ENCODE measurements at places on chromosomes 11 and 22.

GRCh38 chr11:121467965-121468364 lies 15.2 kb upstream of the SORL1-AS1 start:
- DNase-seq = no peak

GRCh38 chr11:79768343-79768742 lies 327.5 kb upstream of the TENM4 start:
- no peak for DNase-seq

DNA sequence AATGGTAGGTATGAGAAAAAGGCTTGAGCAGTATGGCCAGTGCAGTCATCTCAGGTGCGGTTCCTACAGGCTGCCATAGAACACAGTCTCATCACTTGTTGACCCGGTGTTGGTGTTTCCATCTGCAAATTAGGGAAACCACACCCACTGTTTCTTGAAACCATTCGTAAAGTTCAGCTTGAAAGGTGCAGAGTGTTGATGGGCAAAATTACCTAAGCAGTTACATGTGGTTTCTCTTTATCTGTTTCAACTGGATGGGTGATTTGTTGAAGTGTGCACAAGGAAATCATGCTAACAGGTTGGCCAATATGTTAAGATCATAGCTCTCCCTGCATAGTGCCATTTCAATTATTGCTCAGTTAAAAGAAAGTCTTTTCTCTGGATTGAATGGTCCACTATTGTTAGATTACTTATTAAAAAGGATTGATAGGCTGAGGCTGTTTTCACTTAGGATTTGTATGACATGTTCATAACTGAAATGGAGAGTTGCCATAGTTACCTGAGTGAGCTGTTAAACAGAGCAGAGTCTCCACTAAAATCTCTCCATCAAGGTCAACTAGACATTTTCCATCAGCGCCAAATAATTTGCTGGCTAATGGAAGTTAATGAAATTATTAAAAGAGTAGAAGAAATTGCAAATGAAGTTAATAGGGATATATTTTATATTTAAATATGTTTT lies 203.1 kb upstream of the MTMR2 start:
- DNase-seq = no peak

- no peak for DNase-seq
Measured at GRCh38 chr11:109808569-109808968, 284.6 kb upstream of the ZC3H12C start.

DNA sequence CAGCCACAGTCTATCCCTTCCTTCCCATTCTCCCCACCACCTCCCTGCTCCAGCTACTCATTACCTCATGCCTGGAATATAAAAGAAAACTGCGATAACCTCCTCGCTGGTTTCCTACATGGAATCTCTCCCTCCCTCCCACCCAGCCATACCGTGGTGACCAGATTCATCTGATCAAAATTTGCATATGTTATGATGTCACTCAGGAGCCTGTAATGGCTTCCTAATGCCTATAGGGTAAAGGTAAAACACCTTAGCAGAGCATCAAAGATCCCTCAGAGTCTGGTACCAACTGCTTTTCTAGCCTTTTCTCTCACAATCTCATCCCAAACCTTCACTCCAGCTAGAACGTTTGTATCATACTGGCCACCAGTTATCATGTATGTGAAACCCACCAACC lies 19.6 kb downstream of the RTN4RL2 start:
- DNase-seq = no peak

DNA sequence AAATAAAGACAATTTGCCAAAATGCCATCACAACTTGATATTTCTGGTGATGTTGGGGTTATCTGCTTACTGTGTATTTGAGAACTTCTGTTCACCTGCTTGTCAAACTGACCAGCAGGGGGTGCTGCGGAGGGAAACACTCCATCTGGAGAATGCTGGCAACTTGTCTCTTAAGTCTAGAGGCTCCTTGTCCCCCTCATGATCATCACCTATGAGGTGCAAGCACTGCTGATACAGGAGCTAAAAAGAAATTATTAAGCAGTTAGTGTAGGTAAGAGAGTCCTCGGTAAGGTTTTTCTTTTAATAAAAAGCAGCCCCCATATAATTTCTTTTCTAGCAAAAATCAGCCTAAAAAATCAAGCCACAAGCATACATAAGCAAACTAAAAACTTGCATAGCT lies 32.7 kb upstream of the GLYATL1B start:
- DNase-seq = peak; percentile 30

DNA sequence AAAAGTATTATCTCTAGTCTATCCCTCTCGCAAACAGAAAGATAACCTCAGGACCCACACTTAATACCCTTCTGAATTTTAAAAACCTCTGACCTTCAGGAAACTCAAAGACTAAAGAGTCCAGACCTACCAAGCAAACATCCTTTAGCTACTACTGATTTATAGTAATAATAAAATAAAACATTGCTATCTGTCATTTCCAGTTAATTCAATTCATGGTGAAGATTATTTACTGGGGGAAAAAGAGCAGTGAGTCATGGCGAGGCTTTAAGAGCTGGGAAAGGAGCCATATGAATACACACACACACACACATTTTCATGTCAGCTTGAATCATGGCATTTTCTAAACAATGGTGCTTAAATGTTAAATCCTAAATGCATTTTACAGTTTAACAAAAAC lies 87.1 kb downstream of the FAM76B start:
- peak; percentile 72 for DNase-seq

DNA sequence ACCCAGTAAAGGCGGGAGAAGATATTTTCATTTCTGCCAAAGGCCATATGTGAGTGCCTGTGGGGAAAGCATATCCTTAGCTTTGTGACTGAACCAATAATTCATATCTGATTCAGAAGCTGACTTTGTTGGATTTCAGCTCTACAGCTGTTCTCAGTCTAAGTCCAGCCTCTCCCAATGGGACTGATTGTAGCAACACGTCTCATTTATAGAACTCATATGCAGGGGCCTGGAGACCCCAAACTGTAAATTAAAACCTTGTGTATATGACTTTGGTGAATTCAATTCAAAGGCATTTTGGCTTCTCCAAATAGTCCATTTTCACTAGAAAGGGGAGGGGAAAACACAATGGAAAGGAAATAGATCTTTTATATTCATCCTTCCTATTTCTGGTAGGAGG lies 250.4 kb upstream of the SORL1-AS1 start:
- DNase-seq = no peak

DNA sequence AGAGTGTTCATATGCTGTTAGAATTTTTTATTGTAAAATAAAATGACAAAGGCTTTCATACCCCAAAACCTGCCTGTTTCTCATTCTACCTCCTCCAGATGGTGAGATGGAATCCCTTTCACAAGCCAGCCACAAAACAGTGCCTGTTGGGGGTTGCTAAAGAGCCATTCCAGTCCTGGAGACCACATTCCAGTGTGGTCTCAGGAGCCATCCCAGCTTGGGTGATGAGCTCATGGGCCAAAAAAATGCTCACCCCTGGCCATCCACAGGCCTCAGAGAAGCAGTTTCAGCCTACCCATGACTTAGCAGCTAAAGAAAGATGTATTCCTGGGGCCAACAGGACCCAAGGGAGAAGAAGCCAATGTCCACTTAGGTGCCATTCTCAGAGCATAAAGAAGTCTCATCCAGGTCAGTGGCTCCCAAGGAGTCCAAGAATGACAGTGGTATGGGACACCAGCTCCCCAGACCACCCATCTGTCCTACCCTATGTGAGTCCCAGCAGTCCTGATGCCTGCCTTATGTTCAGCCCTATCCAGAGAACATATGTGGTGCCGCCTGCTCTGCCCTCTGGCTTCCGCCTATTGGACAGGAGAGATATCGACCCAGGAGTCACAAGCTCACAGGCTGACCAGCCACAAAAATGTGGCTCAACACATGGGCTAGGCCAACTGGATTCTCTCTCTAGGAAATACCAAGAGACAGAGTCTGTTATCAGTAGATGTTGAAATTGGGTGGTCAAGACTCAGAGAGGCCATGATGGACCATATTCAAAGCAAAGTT lies 26.4 kb downstream of the C11orf91 start:
- no peak for DNase-seq

- DNase-seq = no peak
Measured at GRCh38 chr22:37744589-37744988, 47.7 kb downstream of the TRIOBP start.

DNA sequence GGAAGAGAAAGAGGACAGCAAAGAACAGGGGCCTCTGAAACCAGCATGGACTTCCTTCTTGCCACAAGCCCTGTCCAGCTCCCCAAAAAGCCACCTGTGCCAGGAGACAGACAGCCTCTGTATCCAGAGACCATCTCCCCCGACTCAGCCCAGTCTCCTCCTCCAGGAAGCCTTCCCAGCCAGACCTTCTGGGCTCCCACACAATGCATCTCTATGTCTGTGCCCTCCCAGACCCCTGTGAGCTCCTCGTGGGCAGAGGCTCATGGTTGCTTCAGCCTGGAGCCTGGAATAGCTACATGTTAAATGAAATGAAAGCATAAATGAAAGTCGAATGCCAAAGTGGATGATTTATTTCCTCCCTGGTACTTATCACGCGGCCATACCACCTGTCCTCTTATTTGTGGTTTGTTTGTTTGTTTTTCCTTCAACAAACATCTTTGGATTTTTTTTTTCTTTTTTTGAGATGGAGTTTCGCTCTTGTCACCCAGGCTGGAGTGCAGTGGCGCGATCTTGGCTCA lies 7.3 kb upstream of the ARAP1 start:
- DNase-seq = no peak

- DNase-seq = no peak
Measured at GRCh38 chr11:7160814-7161489, 72.2 kb downstream of the RBMXL2 start.

DNA sequence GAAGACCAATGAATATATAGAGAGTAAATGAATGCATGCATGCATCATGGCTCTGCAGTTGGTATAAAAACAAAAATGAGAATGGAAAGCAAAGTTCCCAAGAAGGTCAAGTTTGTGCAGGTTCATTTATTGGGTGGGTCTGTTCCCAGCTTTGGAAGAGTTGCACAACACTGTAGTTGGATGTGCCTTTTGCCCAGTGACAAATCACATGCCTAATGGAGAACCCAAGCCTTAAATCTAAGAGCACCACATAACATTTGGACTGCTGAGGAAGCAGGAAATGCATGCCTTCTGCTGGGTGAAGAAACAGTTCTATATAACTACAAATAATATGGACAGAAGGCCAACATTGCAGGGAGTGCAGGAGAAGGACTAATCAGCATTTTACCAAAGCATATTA lies 30.6 kb downstream of the PRCP start:
- no peak for DNase-seq

DNA sequence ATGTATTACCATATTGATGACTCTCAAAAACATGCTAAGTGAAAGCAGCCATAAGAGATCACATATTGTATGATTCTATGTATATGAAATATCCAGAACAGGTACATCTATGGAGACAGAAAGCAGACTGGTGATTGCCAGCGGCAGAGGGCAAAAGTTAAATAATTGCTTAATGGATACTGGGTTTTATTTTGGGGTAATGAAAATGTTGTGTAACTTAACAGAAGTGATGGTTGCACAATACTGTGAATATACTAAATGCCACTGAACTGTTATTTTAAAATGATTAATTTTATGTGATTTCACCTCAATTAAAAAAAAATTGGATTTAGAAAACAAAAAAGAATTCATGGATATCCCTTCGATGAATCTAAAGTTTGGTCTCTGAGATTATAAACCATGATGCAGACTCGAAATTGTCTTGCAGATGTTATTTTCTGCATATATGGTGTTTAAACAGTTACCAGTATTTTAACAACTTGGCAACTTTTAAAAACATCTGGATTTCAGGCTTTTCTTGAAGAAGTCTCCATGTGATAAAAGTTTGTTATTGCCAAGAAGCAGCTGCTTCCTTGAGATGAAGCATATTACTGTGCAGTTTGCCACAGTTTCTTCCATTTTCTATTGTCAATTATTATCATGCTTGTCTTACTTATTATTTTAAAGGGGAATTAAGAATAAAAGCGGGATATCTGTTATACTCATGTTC lies 38.1 kb downstream of the LARGE2 start:
- no peak for DNase-seq

DNA sequence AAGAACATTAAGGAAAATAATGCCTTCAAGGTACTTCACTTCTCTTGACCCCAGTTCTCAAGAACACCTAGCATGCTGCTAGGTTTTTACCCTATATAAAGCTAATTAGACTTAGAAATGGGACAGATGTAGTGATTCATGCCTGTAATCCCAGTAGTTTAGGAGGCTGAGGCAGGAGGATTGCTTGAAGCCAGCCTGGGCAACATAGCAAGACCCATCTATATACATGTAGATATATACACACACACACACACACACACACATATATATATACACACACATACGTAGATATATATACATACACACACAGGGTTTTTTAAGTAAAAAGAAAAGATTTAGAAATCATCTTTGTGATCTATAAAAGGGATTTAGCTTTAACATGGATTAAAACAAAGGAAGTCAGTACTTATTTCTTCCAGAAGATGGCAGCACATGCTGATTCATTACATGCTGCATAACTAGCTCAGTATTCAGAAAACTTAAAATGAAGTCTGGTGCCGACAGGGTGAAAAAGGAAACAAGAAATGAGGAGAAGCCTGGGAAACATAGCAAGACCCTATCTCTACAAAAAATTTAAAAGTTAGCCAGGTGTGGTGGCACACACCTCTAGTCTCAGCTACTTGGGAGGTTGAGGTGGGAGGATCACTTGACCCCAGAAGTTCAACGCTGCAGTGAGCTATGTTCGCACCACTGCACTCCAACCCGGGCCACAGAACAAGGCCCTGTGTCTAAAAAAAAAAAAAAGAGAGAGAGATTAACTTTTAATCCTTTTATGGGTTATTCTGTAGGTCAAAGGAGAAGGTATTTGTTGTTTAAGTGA lies 28.5 kb upstream of the RBX1 start:
- peak; percentile 36 for DNase-seq

DNA sequence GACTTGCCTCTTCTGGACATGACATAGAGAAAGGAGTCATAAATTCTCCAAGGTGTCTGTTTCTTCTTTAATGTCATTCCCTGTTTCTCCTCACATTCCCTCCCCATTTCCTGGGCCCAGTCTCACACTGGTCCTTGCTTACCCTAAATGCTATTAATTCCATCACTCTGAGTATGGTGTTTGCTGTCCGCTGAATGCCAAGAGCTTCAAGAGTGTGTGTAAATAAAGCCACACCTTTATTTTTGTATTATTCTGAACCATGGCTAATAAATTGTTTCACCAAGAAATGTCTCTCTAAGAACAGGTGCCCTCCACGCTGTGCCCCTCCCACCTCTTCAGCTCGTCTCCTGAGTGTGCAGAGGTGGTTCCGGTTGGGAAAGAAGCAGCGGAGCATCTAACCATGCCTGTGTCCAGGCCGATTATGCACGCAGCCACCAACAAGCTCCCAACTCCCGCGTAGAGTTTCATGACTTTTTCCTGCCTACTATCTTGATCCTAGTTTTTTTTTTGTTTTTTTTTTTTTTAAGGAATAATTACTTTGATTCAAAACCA lies 8.6 kb downstream of the TMEM121B start:
- no peak for DNase-seq

DNA sequence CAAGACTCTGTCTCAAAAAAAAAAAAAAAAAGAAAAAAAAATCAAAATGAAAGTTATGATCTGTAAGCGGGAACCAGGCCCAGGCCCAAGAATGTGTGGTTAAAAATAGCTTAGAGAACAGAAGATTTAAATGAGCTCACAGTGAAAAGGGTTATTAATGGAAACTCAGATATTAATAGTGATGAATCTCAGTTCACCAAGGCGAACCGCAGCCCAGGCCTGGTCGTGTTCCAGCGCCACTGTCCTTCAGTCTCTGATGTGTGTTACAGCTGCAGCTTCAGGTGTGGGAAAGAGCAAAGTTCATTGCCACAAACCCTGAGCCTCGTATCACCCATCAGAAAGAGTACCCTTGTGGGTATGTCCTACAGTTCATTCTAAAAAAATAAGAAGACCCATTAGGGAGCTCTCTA lies 107.1 kb downstream of the GAB2 start:
- DNase-seq = no peak

GRCh38 chr11:1218256-1218787 lies 4.5 kb upstream of the MUC5B start:
- DNase-seq = no peak
